ENCODE measurements at places on chromosomes 6 and 20.

GRCh38 chr6:143732536-143732935, 54.8 kb downstream of the PHACTR2 start:
- DNase-seq, result no peak

DNA sequence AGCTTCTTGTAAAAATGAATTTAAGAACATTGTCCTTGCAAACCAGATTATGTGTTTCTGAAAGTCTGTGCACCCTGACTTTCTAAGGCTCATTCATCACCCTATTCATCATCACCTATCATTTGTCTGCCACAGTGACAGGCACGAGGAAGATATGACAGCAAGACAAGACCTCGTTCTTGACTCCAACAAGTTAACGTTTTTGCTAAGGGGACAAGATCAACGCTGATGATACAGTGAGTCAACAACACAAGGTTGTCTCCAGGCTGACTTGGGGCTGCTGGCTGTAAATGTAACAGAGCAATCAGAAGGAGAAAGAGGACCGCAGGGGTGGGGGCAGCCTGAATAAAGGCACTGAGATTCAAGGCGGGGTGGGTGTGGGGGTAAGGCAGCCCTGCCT, 94.2 kb downstream of the FOXC1 start:
- DNase-seq, result no peak

GRCh38 chr6:54958446-54958845, 111.9 kb downstream of the FAM83B start:
- DNase-seq, result no peak

DNA sequence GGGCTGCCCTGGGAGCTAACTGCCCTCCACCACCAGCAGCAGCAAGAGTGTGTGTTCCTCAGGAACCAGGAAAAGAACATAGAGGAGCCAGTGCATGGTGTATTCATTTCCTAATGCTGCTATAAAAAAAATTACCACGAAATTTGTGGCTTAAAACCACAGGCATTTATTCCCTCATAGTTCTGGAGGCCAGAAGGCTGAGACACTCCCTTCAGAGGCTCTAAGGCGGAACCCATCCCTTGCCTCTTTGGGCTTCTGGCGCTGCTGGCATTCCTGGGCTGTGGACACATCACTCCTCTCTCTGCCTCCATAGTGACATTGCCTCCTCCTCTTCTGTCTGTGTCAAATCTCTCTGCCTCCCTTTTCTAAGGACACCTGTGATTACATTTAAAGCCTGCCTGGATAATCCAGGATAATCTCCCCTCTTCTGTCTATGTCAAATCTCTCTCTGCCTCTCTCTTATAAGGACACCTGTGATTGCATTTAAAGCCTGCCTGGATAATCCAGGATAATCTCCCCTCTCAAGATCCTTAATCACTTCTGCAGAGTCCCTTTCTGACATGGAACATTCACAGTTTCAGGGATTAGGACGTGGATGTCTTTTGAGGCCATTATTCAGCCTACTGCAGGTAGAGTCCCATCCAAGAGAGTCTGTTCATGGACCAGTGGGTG, 54.7 kb downstream of the NDUFAF5 start:
- DNase-seq, result peak; percentile 95

GRCh38 chr6:128754658-128755256, 128.2 kb upstream of the LAMA2 start:
- DNase-seq, result no peak

DNA sequence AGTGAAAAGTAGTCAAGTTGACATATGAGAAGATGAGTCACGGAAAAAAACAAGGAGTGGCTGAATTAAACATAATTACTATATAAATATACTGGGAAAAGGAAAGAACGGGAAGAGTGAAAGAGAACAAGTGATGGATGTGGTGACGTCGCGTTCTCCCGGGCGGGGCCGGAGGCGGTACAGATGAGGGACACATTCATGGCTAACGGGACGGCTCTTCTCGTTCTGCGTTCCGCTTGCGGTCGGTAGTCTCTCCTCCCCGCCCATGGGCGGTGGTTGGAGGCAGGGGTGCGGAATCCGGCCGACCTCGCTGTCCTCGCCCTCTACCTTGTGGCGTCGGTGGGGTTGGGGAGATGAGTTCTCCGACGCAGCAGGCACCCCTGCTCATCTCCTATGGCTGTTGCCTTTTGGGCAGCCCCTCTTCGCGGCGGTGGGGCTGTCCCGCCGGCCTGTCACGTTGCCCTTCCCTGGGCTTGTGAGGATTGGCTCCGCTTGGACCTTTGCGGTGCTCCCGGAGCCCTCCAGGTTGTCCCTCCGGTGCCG, 22.5 kb downstream of the HLA-G start:
- DNase-seq, result peak; percentile 14

- no peak for DNase-seq
These were observed 492.0 kb upstream of the SULF2 start for GRCh38 chr20:48277266-48277665.

DNA sequence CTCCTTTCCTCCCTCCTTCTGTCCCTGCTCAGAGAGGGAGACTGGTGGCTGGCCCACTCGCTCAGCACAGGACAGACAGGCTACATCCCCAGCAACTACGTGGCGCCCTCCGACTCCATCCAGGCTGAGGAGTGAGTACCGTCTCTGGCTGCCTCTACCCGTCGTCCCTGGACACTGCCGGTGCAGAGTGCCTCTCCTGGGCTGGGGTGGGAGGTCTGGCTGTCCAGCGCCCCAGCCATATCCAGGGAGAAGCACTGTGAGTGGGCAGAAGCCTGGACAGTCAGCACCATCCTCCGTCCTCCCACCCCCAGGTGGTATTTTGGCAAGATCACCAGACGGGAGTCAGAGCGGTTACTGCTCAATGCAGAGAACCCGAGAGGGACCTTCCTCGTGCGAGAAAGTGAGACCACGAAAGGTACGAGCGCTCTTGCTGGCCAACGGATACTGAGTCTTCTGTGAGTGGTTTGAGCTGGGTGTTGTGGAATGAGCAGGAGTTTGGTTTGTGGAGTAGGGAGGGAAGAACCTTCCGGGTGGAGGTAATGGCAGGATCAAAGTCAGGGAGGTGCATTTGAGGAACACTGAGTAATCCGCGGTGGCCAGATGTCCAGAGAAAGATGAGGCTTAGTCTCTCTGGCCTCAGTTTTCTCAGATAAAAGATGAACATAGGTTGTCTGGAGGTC, 48.1 kb downstream of the SRC start:
- no peak for DNase-seq

GRCh38 chr6:30844118-30844535, 40.2 kb upstream of the DDR1 start:
- DNase-seq, result peak; percentile 88

DNA sequence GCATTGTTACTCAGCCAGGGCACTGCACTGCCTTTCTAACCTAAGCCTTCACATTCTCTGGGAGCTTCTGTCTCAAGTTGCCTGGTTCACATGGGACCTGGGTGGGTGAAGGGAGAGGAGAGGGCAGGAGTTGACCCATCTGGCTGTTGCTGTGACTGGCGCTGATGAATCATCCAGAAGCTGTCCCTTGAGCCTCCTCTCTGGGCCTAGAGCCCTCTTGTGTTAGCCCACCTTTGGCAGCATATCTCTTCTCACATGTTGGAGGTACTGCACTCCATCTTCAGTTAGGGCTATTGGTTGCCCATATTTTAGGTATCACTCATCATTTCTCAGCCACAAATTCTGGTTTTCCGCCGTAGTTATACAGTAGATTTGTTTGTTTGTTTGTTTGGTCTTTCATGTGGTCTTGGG, 19.8 kb downstream of the XRN2 start:
- DNase-seq, result no peak

- peak; percentile 23 for DNase-seq
These were observed 49.7 kb downstream of the RBM38 start for GRCh38 chr20:57440678-57441509.

- no peak for DNase-seq
These were observed 27.3 kb upstream of the RPP40 start for GRCh38 chr6:5031150-5031549.

DNA sequence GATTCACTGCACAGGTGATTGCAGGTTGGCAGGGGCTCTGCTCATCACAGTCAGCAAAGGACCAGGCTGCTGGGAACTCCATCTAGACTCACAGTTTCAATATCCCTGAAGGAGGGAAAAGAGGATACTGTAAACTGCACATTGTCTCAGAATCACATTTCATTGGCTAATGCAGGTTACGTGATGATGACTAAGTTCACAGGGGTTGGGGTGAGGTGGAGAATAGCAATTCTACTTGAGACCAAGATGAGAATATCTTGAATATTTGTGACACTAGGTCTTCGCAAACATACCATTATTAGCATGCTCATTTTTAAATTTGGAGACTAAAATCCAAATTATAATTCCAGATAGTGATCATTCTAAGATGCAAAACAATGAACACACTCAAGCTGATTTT, 208.5 kb upstream of the CITED2 start:
- DNase-seq, result peak; percentile 67

GRCh38 chr20:58691773-58692578, 624 bp upstream of the NPEPL1 start:
- DNase-seq, result no peak

- DNase-seq, result no peak
These were observed 7.7 kb upstream of the BICRAL start for GRCh38 chr6:42774201-42774600.

DNA sequence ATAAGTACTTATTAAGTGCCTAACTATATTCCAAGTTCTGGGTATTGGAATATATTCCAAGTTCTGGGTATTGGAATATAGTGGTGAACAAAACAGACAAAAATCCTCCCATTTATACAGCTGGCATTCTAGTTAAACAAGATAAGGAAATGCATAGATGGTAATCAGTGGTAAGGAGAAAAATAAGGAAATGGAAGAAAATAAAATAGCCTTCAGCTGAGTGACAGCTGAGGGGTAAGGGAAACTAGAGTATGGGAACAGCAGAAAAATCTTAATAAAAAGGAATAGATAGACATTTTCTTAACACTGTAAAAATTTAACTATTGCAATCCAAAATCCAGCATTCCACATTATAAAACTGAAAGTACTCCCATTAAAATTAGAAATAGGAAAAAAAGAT, 17.2 kb upstream of the WFDC10A start:
- DNase-seq, result no peak

DNA sequence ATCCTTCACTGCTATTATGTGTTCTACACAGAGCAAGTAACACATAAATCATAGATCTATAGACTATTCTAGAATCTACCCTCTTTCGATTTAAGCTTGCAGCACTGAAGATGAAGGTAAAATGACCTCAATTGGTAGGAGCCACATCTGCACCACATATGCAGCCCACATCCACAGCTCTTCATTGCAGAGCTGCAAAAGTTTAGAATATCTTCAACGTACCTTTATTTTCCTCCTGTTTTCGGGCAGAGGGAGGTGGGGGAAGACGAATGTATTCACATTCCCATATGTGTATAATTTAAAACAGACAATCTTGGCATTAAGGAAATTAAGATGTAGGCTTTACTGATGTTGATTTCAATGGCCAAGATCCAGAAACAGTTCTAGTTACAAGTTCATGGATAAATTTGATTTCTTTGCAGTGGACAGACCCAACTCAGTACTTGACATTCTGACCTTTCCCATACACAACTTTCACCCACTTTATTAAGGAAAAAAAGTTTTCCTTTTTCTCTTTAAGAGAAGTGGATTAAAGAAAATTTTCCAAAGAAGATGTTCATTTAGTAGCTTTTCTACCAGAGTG, 14.0 kb downstream of the EPB41L2 start:
- DNase-seq, result no peak

DNA sequence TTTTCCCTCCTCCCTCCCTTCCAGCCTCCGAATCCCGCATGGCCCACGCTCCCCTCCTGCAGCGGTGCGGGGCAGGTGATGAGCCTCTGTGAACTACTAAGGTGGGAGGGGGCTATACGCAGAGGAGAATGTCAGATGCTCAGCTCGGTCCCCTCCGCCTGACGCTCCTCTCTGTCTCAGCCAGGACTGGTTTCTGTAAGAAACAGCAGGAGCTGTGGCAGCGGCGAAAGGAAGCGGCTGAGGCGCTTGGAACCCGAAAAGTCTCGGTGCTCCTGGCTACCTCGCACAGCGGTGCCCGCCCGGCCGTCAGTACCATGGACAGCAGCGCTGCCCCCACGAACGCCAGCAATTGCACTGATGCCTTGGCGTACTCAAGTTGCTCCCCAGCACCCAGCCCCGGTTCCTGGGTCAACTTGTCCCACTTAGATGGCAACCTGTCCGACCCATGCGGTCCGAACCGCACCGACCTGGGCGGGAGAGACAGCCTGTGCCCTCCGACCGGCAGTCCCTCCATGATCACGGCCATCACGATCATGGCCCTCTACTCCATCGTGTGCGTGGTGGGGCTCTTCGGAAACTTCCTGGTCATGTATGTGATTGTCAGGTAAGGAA, at the start of gene OPRM1:
OPRM1 (plus strand) TSS at position 10 of the 612 bp plus-strand sequence; CDS start at position 315, 305 bp downstream.
- DNase-seq, result peak; percentile 40

DNA sequence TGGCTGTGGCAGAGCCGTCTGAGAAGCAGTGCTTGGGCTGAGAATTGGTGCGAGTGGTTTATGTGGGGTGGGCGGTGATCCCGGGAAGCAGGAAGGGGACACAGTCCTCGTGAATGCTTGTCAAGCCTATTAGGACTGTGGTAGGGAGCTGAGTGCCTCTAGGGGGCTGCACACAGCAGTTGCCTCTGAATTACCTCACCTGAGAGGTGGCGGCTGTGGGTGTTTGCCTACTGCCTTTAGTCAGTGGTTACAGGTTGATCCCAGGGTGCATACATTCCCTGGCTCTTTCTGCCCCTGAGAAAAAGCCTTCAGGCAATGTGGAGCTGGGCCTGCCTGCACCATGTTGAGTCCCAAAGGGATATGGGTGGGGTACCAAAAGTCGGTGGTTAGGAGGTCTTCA, 5.2 kb downstream of the AP5S1 start:
- no peak for DNase-seq

DNA sequence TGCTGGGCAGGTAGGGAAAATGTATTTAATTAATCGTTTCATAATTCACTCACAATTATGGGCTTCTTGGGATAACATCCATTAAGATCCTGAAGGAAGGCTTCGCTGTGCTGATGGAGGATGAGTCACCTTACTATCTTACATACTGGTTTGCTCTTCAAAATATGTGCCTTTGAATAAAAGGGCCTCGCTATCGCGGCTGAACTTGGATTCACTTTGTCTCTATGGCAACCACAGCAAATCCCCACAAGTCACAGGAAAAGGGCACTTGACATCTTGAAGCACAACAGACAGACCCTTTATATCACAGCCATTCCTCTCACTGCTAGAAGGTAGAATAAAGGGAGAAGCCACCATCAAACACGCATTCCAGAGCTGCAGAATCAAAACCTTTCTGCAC, 141.3 kb upstream of the MYLIP start:
- peak; percentile 38 for DNase-seq

GRCh38 chr20:61518424-61518951, 266.4 kb downstream of the CDH4 start:
- DNase-seq, result no peak

DNA sequence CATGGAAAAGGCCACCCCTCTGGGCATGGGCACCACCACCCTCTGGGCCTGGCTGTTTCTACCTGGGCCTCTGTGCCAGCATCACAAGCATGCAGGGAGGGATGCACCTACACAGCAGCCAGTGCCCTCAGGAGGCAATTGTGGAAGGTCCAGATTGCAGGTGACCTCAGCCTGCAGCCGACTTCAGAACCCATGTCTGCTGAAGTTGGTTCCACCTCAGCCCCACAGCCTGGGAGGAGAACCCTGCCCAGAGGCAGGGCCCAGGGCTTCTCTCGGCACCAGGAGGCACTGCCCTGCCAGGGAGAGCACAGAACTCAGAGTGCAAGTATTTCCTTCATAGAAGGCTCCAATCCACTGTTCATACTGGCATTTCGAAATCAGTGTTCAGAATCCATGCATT, 149.8 kb downstream of the TTLL2 start:
- DNase-seq, result no peak

GRCh38 chr6:167714152-167714551, 112.6 kb upstream of the AFDN start:
- no peak for DNase-seq
